ENCODE measurements at places on chromosomes 2 and 18. TPM values are rescaled to one million over a fixed set of nuclear protein-coding genes. Genes with fewer than 3 reads are reported as not detected.

DNA sequence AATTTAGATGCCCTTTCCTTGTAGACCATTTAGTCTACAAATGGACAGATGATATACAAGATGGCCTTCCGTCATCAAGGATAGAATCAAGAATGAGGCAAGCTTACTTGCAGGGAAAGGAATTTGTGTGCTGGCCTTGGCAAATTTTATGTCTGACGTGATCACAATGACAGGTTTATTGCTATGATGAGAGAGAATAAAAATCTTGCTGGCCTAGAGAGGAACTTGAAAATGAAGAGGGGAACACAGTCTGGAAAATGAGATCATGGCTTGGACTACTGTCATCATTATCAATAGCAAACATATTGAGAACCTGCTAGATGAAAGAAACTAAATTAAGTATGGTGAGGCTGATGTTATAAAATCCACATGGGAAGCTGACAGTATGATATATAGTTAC, 66.0 kb downstream of the CSRNP3 start:
- no peak overlapping the region for H3K27ac ChIP-seq
- DNase-seq = no peak
- no peak overlapping the region for H3K4me3 ChIP-seq
- no peaks in the 10 kb centered on the region for H3K36me3 ChIP-seq

DNA sequence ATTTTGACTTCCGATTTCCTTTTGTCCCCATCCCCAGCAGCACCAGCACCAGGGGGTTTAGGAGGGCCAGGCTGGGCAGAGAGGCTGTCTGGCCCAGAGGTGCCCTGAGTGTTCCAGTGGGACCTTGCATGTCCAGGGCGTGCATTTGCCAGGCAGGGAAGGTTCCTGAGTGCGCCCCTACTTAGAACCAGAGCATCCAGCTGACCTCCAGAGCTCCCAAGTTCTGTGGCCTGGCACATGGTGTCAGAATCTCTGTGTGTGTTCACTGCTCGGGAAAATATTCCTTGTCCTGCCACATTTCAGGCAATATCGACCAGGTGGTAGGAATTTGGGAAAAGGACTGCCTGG, 5.5 kb downstream of the SIX3 start:
- no peak overlapping the region for H3K27ac ChIP-seq
- H3K27me3 ChIP-seq = peaks cover 70% of the 10 kb centered on the region
- no peaks in the 10 kb centered on the region for H3K36me3 ChIP-seq
- H3K4me3 ChIP-seq = no peak overlapping the region

DNA sequence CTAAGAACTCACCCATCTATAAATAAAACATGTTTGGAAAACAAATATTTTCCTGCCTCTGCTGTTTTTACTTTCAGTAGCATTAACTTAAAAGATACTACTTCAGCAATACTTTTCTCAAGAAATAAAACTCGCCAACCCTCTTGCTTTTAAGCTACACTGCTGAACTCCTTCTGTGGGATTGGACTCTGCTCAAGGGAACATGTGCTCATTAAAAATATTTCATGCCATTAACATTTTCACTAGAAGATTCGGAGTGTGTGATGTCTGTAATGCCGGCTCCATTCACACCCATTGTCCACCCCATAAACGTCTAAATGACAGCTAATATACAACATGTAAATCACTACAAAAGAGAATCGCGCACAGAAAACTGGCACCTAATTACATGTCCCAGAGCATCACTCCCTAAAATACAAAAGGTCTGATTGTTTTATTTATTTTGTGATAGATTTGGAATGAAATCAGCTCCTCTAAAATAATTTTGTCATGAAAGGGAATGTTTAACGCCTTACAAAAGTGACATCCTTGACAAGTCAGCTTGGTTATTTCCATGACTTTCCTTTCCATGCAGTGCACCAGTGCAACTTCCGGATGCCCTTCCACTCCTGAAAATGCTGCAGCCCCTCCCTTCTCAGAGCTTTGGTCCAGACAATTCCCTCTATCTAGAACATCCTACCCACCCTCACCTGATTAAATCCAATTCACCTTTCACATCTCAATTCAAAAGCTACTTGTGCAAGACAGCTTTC, 73.1 kb downstream of the ANKRD44 start:
- no peak overlapping the region for H3K27ac ChIP-seq
- no peaks in the 10 kb centered on the region for H3K36me3 ChIP-seq
- no peaks in the 10 kb centered on the region for H3K27me3 ChIP-seq
- no peak for DNase-seq

Gene GALNT14
- 4.7 TPM for polyA plus RNA-seq

Gene SLC5A7
- polyA plus RNA-seq = 0.07 TPM

Measured in left lung (tissue), 14 donors.